ENCODE measurements at places on chromosomes 7 and 10.

DNA sequence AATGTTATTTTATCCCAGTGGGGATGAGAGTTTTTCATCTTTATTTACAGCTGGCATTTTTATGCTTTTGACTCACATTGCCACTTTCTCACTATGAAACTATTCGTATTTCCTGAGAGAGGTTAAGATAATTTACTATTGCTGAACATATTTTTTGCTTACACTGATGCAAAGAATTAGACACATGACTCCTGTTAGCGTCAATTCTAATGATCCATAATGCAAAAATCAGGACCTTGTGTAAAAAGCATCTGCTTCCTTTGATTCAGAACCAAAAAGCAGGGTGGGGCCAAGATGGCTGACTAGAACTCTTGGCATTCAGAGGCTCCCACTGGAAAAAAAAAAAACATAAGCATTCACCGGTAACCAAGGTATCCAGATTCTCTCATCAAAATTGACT, 464.8 kb downstream of the SEMA3D start:
- DNase-seq = no peak

- DNase-seq = no peak
Observed at GRCh38 chr7:25850216-25850615, 301.8 kb upstream of the NFE2L3 start.

DNA sequence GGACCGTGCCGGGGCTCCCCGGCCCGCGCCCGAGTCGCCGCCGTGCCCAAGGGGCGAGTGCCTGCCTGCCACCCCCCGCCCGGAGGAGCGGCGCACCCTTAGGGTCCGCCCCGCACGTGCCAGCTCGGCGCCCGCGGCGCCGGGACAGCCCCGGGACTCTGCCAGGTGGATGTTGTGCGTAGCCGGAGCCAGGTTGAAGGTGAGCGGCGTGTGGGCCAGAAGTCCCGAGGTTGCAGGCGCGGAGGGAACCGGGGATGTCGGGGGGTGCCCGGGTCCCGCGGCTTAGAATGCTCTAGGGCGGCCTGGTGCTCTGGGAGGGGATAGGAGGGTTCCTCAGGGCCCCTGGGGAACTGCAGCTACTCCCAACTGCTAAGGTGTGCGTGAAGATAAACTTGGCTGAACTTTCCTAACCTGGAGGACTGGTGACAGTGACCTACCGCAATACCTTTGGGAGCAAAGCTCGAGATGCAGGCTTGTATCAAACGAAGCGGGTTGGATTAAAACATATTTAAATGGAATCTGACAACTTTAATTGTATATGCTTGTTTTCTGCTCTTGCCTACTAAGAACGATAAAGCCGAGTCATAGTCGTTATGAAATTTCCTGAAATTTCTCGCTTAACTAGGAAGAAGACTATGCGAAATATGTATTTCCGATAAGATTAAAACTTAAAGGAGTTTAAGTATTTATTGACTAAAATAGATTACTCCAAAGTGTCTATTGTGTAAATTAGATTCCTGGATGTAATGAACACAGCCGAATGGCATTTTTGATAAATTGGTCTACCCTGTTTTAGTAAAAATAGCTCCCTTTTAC, at the start of gene CUX1:
CUX1 (plus strand) TSS at position 156 of the 816 bp plus-strand sequence; CDS start at position 170, 14 bp downstream.
- DNase-seq = no peak

DNA sequence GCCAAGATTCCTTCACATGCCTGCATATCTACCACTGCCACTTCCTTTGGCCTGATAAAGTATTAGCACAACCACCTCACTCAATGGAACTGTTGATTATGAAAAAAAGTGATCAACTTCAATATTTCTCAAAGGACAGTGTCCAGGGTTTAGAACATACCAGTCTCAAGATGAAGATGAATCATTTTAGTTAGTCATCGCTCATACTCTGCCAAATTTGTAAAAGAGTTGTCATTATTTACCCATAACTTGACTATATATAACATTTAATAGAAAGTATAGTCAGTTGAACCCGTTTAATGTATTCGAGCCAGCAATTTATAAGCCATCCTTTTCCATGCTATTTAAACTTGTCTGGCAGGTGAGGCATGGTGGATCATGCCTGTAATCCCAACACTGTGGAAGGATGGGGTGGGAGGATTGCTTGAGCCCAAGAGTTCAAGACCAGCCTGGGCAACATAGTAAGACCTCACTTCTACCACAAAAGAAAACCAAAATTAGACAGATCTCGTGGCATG, 33.2 kb downstream of the SPAM1 start:
- no peak for DNase-seq

- DNase-seq = no peak
Observed at GRCh38 chr10:88256886-88257285, 326.2 kb downstream of the RNLS start.

GRCh38 chr7:64886956-64887545, 16.0 kb upstream of the ZNF273 start:
- DNase-seq = no peak

- no peak for DNase-seq
Observed at GRCh38 chr7:77979219-77979618, 180.6 kb downstream of the PHTF2 start.

DNA sequence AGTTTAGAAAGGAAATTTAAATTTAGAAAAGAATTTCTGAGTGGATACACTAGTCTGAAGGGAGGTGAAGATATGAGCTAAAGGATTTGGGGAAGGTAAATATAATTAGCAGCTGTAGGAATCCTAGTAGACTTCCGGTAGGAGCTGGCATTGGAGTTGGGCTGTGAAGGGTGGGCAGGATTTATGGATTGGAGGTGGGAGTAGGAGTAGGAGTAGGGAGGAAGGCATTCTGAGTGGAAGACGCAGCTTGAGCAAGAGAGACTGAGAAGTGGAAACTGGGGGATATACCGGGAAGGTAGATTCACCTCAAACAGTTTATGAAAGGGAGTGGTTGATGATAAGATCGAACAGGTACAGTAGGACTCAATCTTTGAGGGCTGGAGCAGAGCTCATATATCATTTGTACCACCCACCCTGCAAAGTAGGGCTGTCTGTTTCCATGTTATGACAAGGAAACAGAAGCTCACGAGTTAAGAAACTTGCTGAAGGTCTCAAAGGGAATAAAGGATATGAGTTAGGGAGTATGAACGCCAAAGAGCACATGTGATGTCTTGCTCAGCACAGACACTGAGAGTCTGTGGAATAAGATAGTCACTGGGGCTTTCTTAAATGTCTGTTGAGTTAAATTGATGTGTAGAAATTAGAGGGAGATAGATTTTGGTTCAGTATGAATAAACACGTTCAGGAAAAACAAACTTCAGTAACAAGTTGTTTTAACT, 81.6 kb downstream of the RPS24 start:
- no peak for DNase-seq

DNA sequence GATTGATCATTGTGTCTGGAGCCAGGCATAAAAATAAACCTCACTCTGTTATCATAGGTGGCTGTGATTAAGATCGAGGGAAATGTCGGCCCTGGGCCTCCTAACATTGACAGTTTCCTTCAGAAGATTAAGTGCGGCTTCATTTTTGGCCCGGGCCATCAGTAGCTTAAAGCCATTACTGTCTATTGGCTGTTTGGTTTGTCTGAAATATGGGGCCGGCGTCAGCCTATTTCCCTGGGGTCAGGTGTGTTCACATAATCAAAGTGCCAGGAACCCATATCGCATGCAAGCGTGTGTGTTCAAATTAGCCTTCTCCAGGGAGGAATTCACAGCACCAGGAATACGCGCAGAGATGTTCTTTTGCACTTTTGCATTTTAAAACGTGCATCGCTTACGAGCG, 114.7 kb downstream of the CUX1 start:
- DNase-seq = no peak

GRCh38 chr7:95320651-95321050, 3.7 kb downstream of the PON1 start:
- DNase-seq = no peak

GRCh38 chr10:78931321-78932053, 137.3 kb upstream of the ZMIZ1 start:
- DNase-seq = peak; percentile 87

DNA sequence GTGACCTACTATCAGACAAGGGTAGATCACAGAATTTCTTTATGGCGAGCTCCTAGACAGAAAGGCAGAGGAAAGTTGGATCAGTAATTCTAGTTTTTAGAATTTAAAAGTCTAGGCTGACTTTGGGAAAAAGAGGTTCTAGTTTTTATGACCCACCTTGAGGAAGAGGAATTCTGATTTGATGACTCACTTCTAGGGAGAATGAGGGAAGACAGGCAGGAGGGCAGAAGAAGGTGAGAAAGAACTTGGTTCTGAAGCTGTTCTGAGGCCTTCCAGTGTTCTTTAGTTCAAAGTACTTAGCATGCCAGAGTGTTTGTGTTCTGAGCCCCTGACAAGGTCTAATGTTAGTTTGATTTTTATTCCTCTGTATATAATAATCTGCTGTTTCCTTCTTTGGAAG, 97.2 kb downstream of the PODXL start:
- DNase-seq = no peak

DNA sequence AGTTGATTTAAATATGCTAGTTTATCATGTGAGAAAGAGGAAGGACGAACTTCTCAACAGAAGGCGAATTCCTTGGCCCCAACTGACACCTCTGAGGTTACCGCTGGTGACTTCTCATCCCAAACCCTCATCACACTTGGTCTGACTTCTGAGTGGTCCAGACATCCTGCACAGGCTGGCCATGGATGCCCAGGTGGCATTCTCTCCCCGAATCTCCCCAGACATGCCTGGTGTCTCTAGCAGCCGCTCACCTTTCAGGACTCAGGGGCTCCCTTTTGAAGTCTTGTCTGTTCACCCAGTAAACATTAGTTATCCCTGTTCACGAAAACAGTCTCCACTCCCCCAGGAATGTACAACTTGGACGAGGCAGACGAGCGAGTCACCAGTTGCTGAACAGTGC, 157.7 kb downstream of the ADARB2 start:
- no peak for DNase-seq

DNA sequence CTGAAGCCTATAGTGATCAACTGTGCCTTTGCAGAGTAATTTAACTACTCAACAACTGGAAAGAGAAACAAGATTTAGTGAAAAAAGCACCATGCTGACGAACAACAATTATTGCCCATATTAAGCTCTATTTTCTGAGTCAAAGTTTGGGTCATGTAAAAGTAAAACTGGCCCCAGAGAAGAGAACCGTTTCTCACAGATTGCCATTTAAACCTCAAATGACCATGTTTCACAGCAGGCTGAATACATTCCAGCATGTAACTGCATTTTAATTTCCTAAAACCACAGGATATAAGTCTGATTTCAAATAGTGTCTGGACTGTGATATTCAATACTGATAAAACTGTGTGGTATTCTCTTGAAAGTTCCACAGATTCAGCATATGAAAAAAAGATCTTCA, 140.7 kb downstream of the ATE1 start:
- DNase-seq = no peak

DNA sequence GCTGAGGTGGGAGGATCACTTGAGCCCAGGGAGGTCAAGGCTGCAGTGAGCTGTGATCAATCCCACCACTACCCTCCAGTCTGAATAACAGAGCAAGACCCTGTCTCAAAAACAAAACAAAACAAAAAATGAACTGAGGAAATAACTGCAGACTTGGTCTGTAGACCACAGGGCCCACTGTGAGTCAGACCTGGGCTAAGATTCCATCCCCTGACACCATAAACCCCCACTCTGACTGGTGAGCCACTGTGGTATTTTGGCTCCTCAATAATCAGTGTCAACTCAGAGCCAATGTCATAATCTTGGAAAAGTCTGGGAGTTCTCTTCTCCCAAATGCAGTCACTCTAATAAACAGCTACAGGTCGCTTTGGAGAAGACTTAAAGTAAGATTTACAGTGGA, 24.0 kb upstream of the ERCC6 start:
- no peak for DNase-seq

GRCh38 chr7:116367171-116367813, 132.2 kb upstream of the CAV2 start:
- DNase-seq = no peak

DNA sequence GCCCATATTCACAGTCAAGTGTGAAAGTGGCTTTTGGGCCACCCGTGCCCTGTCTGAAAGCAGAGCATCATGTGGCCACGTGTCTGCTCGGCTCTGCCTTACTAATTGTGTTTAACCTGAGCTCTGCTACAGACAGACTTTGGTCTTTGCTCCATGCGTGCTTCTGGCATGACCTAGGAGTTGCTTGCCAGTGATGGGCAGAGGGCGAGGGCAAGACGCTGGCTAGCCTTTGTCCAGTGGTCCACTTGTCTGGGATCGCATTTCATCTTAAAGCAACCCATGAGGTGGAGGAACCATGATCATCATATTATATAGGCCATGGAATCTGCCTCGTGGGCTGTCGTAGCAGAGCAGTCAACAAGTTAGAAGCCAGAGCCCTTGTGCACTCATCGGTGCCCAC, 123.3 kb upstream of the INSYN2A start:
- DNase-seq = no peak

DNA sequence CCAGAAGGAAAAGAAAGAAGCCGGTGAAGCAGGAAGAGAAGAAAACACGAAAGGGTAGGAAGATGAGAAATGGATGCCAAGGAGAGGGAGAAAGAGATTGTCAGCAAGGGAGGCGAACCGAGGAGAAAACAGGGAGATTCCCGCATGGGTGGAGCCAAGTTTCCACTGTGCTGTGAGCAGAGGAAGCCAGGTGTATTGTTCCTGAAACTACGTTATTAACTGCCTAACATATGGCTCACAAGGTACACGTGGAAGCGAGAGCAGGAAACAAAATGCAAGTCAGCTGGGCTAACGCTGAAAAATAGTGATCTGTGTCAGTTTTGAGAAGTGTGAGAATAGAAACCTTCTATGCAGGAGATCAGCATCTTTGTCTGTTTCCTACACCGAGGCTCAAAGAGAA, 20.4 kb upstream of the HIPK2 start:
- no peak for DNase-seq

DNA sequence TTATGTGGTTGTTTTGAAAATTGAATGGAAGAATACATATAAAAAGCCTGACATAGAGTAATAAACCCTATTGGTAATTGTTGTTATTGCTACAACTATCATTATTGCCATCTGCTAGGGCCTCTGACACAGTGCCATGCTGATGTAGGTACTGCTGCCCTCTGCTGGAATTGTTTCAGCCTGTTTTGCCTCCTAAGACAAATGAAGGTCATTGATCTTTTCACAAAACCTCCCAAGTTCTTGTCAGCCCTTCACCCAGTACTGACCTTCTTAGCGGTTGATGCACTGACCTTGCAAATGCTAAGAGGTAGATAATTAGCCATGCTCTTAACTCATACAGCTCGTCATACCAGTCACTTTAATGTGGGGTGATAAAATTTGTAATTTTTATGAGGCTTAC, 975.2 kb downstream of the SORCS1 start:
- no peak for DNase-seq

GRCh38 chr7:80902716-80903308, 16.0 kb downstream of the SEMA3C start:
- no peak for DNase-seq

- peak; percentile 85 for DNase-seq
Observed at GRCh38 chr10:88152728-88153133, 289.3 kb downstream of the PTEN start.

All from skeletal muscle cell (primary cell).